ENCODE measurements at places on chromosomes 5 and 9. TPM values are rescaled to one million over a fixed set of nuclear protein-coding genes. Genes with fewer than 3 reads are reported as not detected.

Gene ADRB2
- 3.4 TPM for total RNA-seq

Gene NCS1
- 35.8 TPM for total RNA-seq

Gene TAF11L14
- total RNA-seq = not detected

Gene OBP2B
- not detected for total RNA-seq

Gene GPRIN1
- 2.5 TPM for total RNA-seq

GRCh38 chr5:757346-757930 is 27.1 kb downstream of the ZDHHC11B start:
- no peak for DNase-seq

DNA sequence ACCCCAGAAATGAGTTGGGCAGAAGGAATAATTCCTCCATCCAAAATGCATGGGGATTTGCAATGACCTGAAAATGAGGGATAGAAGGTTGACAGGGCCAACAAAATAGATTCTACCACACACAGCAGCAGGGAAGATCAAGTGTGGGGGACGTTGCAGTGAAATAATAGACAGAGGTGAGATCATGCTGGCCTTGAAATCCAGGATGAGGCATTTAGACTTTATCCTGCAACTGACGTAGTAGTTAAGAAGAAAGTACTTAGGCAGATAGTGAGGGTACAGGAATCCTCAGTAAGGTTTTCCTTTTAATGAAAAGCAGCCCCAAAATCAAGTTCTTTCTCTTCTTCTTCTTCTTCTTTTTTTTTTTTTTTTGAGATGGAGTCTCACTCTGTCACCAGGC is 31.6 kb upstream of the TGFBR1 start:
- DNase-seq = no peak

GRCh38 chr9:89475891-89476440 is 21.9 kb downstream of the SEMA4D start:
- no peak for DNase-seq

GRCh38 chr5:180619563-180619915 is 28.2 kb upstream of the SCGB3A1 start:
- no peak for DNase-seq

- no peak for DNase-seq
Observed at GRCh38 chr5:35172533-35172932, 57.8 kb downstream of the PRLR start.

- no peak for DNase-seq
Observed at GRCh38 chr5:93674866-93675459, 66.4 kb downstream of the POU5F2 start.

DNA sequence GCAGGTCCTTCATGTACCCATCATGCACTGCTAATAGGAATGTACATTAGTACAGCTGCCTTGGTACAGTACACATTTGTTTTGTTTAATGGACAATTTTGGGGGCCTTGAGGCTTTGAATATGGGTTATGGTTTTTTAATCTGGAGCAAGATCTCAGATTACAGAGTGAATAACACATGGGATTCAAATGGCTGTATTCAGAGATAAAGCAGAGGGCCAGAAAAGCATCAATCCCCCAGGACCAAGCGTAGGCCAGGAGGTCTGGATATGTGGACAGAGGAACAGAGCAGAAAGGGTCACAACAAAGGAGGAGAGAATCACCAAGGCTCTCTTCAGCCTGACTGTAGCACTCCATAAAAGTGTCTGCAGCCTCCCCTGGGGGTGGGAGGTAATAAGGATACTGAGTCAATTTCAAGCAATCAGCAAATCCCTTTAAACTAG is 47.7 kb upstream of the STK32A start:
- no peak for DNase-seq

- DNase-seq = no peak
Observed at GRCh38 chr5:179606071-179606909, 17.2 kb downstream of the HNRNPH1 start.

DNA sequence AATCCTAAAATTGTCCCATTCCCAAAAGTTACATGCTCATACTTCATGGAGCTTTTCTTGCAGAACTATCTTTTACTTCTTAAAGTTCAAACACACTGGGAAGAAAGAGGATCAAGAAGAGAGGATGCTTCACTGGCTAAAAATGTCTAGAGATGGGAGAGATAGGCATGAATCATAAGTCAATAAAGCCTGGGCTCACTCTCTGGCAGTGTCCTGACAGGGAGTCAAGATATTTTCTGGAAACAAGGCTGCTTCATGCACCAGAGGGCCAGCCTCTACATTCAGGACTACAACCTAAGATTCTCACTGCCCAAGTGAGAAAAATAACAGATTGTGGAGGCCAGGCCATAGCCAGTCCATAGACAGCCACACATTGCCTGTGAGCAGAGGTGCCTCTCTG is 1358.4 kb downstream of the EFNA5 start:
- peak; percentile 69 for DNase-seq

GRCh38 chr5:106843812-106844416 is 826.8 kb downstream of the EFNA5 start:
- DNase-seq = no peak

GRCh38 chr5:138489683-138490061 is 24.4 kb downstream of the EGR1 start:
- DNase-seq = no peak

DNA sequence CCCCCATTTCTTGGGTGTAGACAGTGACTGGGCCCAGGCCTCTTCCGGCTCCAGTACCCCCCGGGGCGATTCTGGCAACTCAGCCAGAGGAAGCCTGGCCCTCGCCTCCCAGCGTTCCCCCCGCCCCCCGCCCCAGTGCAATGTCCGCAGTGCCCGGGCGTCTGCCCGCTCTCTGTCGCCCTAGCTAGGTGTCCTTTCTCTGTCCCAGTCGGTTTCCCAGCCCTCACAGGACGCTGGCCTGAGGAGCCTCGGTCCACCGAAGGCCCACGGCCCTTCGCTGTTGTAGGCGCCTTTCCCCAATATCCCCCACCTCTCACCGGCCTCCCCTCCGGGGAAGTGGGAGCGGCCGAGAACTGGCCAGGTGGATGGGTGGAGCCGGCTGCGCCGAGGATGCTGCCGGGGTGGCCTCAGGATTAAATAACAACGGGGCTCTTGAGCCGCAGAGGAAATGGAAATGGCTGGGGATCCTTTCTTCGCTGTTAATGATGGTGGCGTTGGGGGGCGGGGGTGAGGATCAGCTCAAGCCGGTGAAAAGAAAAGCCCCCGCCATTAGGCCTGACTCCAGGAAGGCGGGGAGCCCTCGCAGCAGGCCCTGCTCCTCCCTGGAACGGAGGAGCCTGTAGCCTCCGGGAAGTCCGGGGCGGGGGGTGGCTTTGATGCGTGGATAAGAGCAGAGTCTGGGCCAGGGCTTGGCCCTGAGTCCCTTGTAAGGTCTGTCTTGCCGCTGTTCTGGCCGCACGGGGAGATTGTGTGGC is 1.1 kb upstream of the SPRY4 start:
- peak; percentile 73 for DNase-seq
